ENCODE measurements at places on chromosomes 5 and 9.

DNA sequence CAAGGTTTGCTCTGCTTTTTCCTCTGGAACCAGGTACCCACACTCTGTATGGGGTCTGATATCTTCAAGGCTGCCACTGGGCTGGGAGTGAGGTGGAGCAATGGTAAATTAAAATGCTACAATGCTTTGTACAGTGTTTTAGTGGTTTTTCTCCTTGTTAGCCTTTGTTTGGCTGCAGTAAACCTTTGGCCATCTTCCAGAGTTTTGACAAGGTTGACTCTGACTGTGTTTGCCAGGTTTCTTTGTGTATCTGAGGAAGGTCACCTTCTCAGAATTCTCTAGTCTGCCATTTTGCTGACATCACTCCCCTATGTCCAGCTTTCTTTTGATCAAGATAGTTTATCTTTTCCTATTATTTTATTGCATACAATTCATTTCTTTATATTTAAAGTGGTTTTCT lies 11.2 kb downstream of the SPATA31D1 start:
- no peaks in the 10 kb centered on the region for H3K4me1 ChIP-seq
- DNase-seq: no peak
- H3K27me3 ChIP-seq: no peaks in the 10 kb centered on the region
- no peak overlapping the region for H3K27ac ChIP-seq

- H3K36me3 ChIP-seq: no peaks in the 10 kb centered on the region
- H3K27me3 ChIP-seq: no peaks in the 10 kb centered on the region
- no peak overlapping the region for H3K27ac ChIP-seq
- DNase-seq: no peak
- H3K4me3 ChIP-seq: no peak overlapping the region
Measured at GRCh38 chr5:127963233-127963632, 120.3 kb upstream of the SLC12A2 start.

DNA sequence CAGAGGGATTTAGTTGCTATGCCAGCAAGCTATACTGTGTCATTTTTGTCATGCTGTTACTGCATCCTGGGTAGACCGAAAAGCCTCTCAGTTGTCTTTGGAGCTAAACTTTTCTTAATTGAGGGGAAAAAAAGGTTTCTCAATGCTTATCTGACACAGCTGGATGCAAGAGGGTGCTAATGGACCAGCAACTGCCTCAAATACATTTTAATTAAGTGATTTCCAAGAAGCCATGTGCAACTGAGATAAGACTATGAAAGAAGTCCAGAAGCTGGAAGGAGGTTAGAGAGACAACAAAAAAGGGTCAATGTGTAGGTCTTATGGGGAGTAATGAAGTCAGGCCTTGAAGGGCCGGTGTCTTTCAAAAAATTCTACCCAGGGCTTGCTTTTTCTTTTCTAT lies 465.7 kb upstream of the DMAC1 start:
- no peaks in the 10 kb centered on the region for H3K4me1 ChIP-seq
- peaks cover 8% of the 10 kb centered on the region for H3K27me3 ChIP-seq
- no peak overlapping the region for H3K27ac ChIP-seq
- no peak overlapping the region for H3K4me3 ChIP-seq

DNA sequence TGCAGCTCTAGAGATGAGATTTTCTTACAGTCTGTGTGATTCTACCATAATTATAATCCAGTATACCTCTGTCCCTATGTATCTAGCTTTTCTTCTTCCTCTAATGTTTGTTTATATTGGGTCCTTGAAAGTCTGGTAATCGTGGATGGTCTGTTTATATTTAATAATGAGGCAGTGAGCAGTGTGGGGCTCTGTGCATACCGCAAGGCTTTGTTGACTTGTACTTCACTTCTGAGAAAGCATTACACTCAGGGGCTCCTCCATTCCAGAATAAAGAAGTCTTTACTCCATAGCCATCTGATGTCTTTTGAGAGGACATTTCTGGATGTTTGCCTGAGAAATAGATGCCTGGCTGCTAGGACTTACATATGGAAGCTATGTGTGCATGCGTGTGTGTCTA lies 4.5 kb upstream of the MPDZ start:
- H3K4me3 ChIP-seq: no peak overlapping the region
- no peak overlapping the region for H3K27ac ChIP-seq
- no peaks in the 10 kb centered on the region for H3K4me1 ChIP-seq
- no peaks in the 10 kb centered on the region for H3K36me3 ChIP-seq

DNA sequence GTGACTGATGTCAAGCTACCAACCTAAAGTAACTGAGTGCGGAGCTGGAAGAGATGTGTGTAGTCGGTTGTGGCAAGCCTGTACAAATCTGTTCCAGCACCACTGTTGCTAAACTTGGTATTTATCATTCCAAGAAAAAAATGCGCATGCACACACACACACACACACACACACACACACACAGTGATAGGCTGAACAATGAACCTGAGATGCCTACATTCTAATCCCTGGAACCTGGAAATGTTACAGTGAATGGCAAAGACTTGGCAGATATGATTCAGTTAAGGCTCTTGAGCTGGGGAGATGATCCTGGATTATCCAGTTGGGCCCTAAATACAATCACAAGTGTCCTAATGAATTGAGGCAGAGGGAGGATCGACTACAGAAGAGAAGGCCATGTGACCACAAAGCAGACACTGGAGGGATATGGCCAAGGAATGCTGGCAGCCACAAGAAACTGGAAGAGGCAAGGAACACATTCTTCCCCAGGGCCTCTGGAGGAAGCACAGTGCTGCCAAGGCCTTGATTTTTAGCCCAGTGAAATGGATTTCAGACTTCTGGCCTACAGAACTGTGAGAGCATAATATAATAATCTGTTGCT lies 49.7 kb upstream of the LHFPL2 start:
- H3K27me3 ChIP-seq: peaks cover 4% of the 10 kb centered on the region
- no peaks in the 10 kb centered on the region for H3K4me1 ChIP-seq
- no peaks in the 10 kb centered on the region for H3K36me3 ChIP-seq
- no peak overlapping the region for H3K4me3 ChIP-seq
- no peak for DNase-seq
- H3K27ac ChIP-seq: no peak overlapping the region

- peak overlapping the region; percentile 83 for H3K4me3 ChIP-seq
- H3K27ac ChIP-seq: peak overlapping the region; percentile 42
- H3K4me1 ChIP-seq: peaks cover 36% of the 10 kb centered on the region
- DNase-seq: peak; percentile 38
- peaks cover 9% of the 10 kb centered on the region for H3K27me3 ChIP-seq
Measured at GRCh38 chr5:119411361-119412278, 40.7 kb upstream of the HSD17B4 start.

- H3K4me3 ChIP-seq: no peak overlapping the region
- H3K27ac ChIP-seq: no peak overlapping the region
- no peak for DNase-seq
Measured at GRCh38 chr9:95876595-95876994, 1.1 kb downstream of the ERCC6L2 start.

DNA sequence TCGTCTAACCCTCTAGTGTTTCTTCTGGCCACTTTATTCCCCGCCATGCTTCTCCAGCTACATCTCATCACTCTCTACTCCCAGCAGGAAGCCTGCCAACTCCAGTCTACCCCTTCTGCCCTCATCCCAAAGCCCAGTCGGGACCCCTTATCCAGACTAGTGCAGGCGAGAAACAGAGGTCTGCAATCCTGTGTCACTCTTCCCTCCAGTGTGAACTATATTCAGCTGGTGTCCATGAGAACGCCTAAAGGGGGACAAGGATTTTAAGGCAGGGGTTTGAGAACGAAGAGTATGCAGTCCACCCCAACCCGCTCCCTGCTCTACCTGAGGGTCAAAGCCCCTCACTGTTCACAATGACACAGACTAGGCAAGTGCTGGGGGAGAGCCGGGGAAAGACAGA lies 41.7 kb upstream of the GABRP start:
- H3K27ac ChIP-seq: no peak overlapping the region
- no peaks in the 10 kb centered on the region for H3K36me3 ChIP-seq

- no peak overlapping the region for H3K27ac ChIP-seq
- no peaks in the 10 kb centered on the region for H3K4me1 ChIP-seq
- no peak for DNase-seq
- peaks cover 10% of the 10 kb centered on the region for H3K27me3 ChIP-seq
Measured at GRCh38 chr9:109276469-109277440, 44.1 kb downstream of the EPB41L4B start.

GRCh38 chr9:77752554-77752953 lies 104.4 kb upstream of the GNA14 start:
- H3K4me3 ChIP-seq: no peak overlapping the region
- H3K27me3 ChIP-seq: no peaks in the 10 kb centered on the region
- H3K4me1 ChIP-seq: peaks cover 14% of the 10 kb centered on the region
- no peak for DNase-seq

DNA sequence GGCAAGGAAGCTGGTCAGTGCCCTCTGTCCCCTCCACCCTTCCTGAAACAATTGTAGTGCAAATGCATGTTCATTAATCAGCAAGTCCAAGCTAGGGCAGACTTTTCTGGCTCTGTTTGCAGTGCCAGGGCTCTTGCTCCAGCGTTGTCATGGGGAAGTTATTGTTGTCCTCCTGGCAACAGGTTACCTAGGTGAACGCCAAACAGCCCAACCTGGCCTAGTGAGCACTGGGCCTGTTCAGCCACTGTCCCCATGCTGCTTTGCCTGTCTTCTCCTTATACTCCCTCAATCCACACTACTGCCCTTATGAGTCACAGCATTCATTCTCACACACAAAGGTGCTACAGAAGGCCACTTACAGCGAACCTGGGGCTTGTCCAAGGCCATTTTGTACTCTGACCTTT lies 34.5 kb upstream of the GLIS3 start:
- H3K27ac ChIP-seq: no peak overlapping the region
- H3K27me3 ChIP-seq: peaks cover 8% of the 10 kb centered on the region
- H3K36me3 ChIP-seq: no peaks in the 10 kb centered on the region
- H3K4me1 ChIP-seq: peaks cover 4% of the 10 kb centered on the region

- no peaks in the 10 kb centered on the region for H3K27me3 ChIP-seq
- H3K4me3 ChIP-seq: no peak overlapping the region
- no peaks in the 10 kb centered on the region for H3K4me1 ChIP-seq
- no peaks in the 10 kb centered on the region for H3K36me3 ChIP-seq
Measured at GRCh38 chr5:2371419-2371710, 380.1 kb downstream of the IRX2 start.

DNA sequence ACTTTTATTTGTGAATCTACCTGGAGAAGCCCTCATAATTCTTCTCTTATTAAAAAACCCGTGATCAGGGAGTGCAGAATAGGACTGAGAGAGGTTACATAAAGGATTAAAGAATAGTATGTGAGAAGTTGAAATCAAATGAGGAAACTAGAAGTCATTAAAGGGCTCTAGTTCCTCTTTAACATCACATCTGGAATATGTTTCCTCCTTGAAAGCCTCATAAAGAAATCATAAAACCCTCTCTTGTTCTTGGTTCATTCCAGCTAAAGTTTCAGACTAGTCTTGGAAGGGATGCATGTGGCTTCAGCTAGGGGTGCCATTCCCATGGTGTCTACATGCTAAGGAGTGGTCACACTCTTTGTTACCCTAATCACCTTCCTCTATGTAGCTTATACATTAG lies 5.7 kb upstream of the C5orf46 start:
- DNase-seq: no peak
- H3K27me3 ChIP-seq: no peaks in the 10 kb centered on the region
- H3K4me1 ChIP-seq: no peaks in the 10 kb centered on the region
- H3K27ac ChIP-seq: no peak overlapping the region
- H3K36me3 ChIP-seq: no peaks in the 10 kb centered on the region

- no peak overlapping the region for H3K4me3 ChIP-seq
- no peak overlapping the region for H3K27ac ChIP-seq
- no peak for DNase-seq
Measured at GRCh38 chr5:33465120-33465519, 24.4 kb downstream of the TARS1 start.

DNA sequence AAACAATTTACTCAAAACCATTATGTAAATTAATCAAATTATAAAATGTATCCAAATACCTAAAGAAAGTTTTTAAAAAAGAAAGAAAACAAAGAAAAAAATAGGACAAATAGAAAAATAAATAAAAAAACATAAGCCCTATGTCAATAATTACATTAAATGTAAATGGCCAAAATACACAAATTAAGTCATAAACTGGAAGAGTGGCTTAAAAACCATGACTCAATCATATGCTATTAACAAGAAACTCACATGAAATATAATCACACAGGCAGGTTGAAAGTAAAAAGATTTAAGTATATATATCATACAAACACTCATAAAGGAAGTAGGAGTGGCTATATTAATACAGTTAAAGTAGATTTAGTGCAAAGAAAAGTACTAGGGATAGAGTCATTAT lies 95.3 kb downstream of the PRELID2 start:
- no peaks in the 10 kb centered on the region for H3K36me3 ChIP-seq
- H3K4me1 ChIP-seq: no peaks in the 10 kb centered on the region
- H3K27ac ChIP-seq: no peak overlapping the region

DNA sequence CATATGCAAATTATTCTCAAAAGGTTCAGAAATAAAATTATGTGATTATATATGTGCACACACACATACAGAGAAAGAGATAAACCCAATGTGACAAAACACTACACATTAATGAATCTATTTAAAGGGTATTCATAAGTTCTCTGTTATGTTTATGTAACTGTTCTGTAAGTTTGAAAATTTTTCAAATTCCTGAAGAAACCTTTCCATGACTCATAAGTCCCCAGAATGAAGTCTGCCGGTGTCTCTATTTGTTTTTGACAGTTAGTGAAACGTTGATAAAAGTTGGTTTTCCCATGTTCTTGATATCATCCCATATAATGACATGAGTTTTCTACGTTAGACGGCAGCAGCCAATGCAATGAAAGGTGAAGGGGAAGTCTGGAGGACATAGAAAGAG lies 199.5 kb upstream of the PUM3 start:
- H3K4me1 ChIP-seq: no peaks in the 10 kb centered on the region
- no peak for DNase-seq
- no peak overlapping the region for H3K4me3 ChIP-seq

DNA sequence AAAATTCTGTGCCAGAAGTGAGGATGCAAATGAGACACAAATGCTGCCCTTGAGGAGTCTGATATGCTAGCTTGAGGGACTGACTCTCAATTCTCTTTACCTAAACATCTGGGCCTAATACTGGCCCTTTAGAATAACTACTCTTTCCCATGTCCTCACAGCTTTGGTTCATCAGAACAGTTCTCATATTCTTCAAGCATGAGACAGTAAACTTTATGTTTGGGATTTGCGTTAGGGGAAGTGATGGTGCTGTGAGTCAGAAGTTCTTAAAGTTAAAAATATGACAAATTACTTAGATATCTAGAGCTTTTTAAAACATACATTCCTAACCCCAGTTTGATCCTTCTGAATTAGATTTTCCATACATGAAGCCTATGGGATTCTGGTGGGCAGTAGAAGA lies 665.0 kb upstream of the RGMB start:
- H3K4me1 ChIP-seq: no peaks in the 10 kb centered on the region
- H3K27ac ChIP-seq: no peak overlapping the region
- no peaks in the 10 kb centered on the region for H3K36me3 ChIP-seq
- DNase-seq: no peak

Data from activated T-helper 2 cell treated with anti-CD3 and anti-CD28 coated beads, Interferon-gamma antibody, Interleukin-2, Interleukin-4, amounts not matched to agents 10 μg/mL and 5 μg/mL and 100 μg/mL, durations not matched to agents 14 hours and 24 hours and 36 hours (primary cell).